ENCODE measurements at places on chromosomes 11 and 22. TPM values are rescaled to one million over a fixed set of nuclear protein-coding genes. Genes with fewer than 3 reads are reported as not detected.

KIF18A gene
- 45.0 TPM for total RNA-seq

DNA sequence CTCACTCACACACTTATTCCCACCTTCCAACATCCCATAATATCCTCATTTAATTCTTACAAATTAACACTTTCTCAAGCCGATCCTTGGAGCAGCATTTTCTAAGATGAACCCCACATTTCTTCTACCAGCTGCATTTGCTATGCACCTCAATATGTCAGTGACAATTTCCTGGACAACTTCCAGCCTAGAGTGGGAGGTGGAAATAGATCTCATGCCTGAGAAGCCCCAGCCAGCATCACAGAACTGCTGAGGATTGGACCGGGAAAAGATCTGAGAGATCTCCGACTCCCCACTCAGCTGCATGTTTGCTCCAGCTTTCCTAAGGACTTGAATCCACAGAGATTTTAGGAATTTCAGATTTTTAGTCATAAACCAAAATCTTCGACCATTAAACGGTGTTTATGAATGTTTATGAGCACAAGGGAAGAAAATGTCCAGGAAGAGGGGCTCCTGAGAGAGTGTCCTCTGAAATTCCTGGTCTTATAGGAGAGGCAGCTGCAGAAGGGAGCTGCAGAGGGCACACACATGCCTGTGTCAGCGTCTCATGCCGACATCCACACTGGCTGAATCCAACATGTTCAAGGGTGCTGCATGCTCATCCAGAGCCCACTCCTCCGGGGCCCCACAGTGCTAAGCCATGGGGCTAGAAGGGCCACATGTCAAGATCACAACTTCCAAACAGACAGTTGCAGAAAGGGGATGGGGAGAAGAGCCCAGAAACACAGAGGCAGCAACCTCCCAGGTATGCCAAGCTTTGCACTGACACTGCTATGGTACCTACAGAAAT lies 68.6 kb downstream of the MICAL3 start:
- no peaks in the 10 kb centered on the region for H3K27me3 ChIP-seq
- no peak overlapping the region for H3K27ac ChIP-seq
- H3K36me3 ChIP-seq, result no peaks in the 10 kb centered on the region
- H3K4me1 ChIP-seq, result peaks cover 13% of the 10 kb centered on the region
- H3K4me3 ChIP-seq, result no peak overlapping the region

- no peaks in the 10 kb centered on the region for H3K27me3 ChIP-seq
- H3K4me3 ChIP-seq, result no peak overlapping the region
- no peak overlapping the region for H3K27ac ChIP-seq
- no peak for DNase-seq
- H3K36me3 ChIP-seq, result peaks cover 78% of the 10 kb centered on the region
These were observed 36.2 kb upstream of the RAPSN start for GRCh38 chr11:47485107-47485506.

DNA sequence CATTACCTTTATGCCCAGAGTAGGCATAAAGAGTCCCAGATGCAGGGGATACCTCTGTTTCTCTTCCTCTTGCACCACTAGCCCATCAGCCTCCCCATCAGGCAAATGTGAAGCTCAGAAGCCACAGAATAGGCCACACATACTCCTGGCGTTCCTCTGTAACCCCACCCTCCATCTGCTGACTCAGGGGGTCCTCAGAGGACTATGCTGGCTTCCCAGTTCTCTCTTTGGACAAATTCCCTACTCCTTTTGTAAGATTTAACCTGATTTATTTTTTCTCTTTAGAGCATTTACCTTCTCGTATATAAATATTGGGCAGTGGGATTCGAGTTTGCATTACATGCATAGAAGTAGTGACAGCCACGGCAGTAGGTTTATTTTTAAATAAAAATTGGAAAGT lies 262.3 kb upstream of the CADM1 start:
- H3K4me3 ChIP-seq, result no peak overlapping the region
- H3K27ac ChIP-seq, result no peak overlapping the region
- no peak for DNase-seq
- no peaks in the 10 kb centered on the region for H3K36me3 ChIP-seq
- no peaks in the 10 kb centered on the region for H3K4me1 ChIP-seq

DNA sequence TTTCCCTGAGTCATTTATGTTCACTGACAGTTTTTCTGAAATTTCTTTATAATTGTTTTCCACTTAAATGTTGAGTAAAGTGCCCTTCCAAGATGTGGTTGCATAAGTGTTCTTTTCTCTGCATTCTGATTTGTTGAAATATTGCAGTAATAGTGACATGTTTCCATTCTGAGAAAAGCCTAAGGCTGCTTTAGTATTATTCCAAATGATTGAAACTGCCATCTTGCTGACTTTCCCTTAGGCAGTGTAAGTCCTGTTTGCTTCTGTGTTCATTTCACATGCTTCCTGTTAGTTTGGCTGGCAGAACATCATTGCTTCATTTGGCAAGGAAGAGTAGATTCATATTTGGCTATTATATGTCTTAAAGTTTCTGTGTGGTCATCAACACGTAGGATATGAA lies 146.5 kb downstream of the ELP4 start:
- DNase-seq, result no peak
- H3K4me3 ChIP-seq, result no peak overlapping the region
- H3K4me1 ChIP-seq, result no peaks in the 10 kb centered on the region
- no peak overlapping the region for H3K27ac ChIP-seq
- H3K27me3 ChIP-seq, result no peaks in the 10 kb centered on the region

KCNQ1OT1 gene
- 12.3 TPM for total RNA-seq

GRCh38 chr11:119315131-119316015 lies 1.6 kb downstream of the MCAM start:
- H3K27me3 ChIP-seq, result no peaks in the 10 kb centered on the region
- peak overlapping the region; percentile 80 for H3K27ac ChIP-seq
- peak overlapping the region; percentile 87 for H3K4me3 ChIP-seq
- peaks cover 9% of the 10 kb centered on the region for H3K4me1 ChIP-seq
- H3K36me3 ChIP-seq, result peaks cover 2% of the 10 kb centered on the region

DNA sequence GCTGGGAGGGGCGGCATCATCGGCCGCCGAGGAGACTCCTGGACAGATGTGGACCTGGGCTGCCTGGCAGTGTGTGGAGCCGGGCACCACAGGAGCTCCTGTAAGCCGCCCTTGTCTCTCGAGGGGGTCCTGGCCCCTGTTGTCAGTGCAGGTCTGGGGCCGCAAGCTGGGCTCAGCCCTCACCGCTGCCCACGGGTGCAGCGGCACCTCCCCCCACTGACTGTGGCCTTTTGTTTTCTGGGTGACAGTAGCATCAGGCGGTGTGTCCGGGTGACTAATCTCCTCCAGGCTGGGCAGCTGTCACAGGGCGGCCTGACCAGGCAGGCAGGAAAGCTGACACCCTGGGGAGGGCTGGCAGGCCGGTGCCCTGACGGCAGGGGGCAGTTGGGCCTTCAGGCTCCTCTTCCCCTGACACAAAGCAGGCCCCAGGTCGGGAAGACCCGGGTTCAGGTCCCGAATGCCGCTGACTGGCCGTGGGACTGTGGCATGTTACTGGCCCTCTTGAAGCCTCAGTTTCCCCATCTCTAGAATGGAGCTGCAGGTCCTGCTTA lies 16.3 kb downstream of the DGKZ start:
- H3K36me3 ChIP-seq, result peaks cover 5% of the 10 kb centered on the region
- peak overlapping the region; percentile 98 for H3K27ac ChIP-seq
- peaks cover 52% of the 10 kb centered on the region for H3K4me1 ChIP-seq
- DNase-seq, result peak; percentile 96
- peak overlapping the region; percentile 50 for H3K4me3 ChIP-seq
- no peaks in the 10 kb centered on the region for H3K27me3 ChIP-seq

PPP1CA gene
- 169 TPM for total RNA-seq

GRCh38 chr22:29342577-29343312 lies 27.2 kb upstream of the RASL10A start:
- peak overlapping the region; percentile 56 for H3K27ac ChIP-seq
- no peak for DNase-seq
- H3K4me3 ChIP-seq, result no peak overlapping the region
- H3K27me3 ChIP-seq, result no peaks in the 10 kb centered on the region

DNA sequence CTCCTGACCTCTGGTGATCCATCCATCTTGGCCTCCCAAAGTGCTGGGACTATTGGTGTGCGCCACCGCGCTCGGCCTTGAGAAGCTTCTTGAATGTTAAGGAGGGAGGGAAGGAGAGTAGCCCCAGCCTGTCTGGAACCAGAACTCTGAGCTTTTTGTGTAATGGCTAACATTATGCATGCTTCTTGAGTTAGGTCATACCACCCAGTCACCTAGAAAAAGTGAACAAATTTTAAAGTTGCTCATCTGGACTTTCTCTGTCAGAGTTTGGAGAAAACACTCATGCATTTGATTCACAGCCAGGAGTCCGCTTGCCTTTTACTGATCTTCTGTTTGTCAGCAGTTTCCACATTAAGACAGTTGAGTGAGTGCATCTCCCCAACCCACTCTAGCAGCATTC lies 82.1 kb downstream of the PPP6R3 start:
- no peak for DNase-seq

GRCh38 chr11:103676413-103676812 lies 360.0 kb upstream of the DDI1 start:
- no peaks in the 10 kb centered on the region for H3K36me3 ChIP-seq
- H3K27ac ChIP-seq, result no peak overlapping the region
- H3K27me3 ChIP-seq, result no peaks in the 10 kb centered on the region
- DNase-seq, result no peak

TNNT3 gene
- 2.3 TPM for total RNA-seq

DNA sequence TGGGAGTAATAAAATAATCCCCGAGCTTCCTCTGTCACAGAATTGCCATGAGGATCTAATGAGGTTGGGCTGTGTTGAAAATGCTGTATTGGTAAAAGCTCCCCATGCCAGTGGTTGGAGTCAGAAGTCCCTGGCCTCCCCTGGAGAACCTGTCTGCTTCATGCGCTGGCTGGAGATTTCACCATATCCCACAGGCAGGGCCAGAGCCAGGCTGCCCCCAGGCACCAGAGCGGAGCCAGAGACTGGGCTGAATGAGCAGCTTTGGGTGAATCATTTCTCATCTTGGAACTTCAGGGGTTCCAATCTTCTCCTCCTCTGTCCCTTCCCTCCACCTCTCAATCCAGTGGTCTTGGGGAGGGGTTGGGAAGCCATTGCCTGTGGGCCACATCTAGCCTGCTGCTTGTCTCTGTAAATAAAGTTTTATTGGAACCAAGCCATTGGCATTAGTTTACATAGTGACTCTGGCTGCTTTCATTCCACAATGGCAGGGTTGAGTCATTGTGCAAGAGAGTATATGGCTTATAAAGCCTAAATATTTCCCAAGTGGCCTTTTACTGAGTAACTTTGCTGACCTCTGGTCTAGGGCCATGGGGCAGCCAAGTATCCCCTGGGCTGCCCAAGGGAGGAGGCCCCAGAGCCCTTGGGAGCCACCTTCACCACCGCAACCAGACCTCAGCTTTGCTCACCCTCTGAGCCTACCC lies 35.2 kb downstream of the LRRC10B start:
- peaks cover 13% of the 10 kb centered on the region for H3K4me1 ChIP-seq
- H3K27me3 ChIP-seq, result no peaks in the 10 kb centered on the region
- H3K36me3 ChIP-seq, result no peaks in the 10 kb centered on the region
- H3K27ac ChIP-seq, result no peak overlapping the region
- no peak for DNase-seq

TUG1 gene
- total RNA-seq, result 60.1 TPM

DNA sequence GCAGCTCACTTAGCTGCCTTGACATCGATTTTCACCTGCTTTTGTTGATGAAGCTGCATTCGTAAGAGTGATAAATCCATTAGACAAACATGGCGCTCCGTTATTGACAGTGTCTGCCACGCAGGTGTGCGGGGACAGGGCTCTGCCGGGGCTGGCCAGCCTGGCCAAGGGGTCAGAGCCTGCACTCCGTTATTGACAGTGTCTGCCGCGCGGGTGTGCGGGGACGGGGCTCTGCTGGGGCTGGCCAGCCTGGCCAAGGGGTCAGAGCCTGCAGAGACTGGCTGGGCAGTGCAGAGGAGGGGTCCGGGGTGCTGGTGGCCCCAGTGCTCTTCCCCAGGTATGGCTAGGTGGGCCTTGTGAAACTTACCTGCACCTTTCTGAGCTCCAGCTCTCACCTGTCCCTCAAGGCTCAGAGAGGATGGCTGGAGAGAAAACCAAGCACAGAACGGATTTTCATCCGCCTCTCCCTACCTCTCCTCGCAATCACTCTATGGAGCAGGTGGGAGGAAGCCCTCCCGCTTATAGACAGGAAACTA lies 101.6 kb upstream of the B3GAT1 start:
- no peaks in the 10 kb centered on the region for H3K4me1 ChIP-seq
- H3K4me3 ChIP-seq, result no peak overlapping the region
- H3K36me3 ChIP-seq, result no peaks in the 10 kb centered on the region
- DNase-seq, result no peak
- peaks cover 20% of the 10 kb centered on the region for H3K27me3 ChIP-seq
- H3K27ac ChIP-seq, result no peak overlapping the region

NCAM1 gene
- 76.7 TPM for total RNA-seq

DNA sequence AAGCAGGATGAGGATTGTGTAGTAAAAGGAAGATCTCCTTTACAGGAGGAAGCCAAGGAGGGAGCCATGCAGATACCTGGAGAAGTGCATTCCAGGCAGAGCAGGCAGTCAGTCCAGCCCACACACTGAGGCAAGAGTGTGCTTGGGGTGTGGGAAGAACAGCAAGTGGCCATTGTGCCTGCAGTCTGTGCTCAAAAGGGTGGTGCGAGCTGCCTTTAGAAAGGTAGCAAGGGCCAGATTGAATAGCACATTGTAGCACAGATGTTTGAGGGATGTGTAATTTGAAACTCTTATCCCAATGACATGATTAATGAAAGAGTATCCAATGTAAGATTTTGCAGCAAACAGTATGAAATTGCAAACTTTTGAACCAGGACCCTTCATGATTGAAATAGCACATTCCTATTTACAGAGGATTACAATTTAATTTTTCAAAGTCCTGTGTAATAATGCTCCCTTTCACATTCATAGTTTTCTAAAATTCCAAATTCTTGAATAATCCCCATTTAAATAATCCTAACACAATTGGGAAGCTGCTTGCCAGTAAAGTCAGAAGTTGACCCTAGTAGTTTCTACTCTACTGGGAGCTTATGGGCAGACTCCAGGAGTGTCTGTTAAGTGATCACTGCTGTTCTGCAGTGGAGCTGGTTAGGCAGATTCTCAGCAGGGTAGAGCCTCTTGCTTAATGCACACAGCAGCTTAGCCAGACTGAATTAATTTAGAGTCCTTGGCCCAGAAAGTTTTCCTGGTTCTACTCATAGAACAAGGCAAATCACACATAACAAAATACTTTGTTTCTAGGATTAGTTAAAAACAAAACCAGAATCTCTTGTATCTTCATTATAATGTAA lies 78.1 kb downstream of the CYB5R2 start:
- H3K27ac ChIP-seq, result no peak overlapping the region
- no peak for DNase-seq
- no peaks in the 10 kb centered on the region for H3K36me3 ChIP-seq
- no peak overlapping the region for H3K4me3 ChIP-seq
- no peaks in the 10 kb centered on the region for H3K4me1 ChIP-seq

All from SJCRH30 (cell line).